ENCODE measurements at places on chromosomes 5 and 9.
A peak's percentile ranks its signal among the peaks of the same experiment; 100 is the strongest.

- DNase-seq = no peak
These were observed 84.8 kb downstream of the CAMK4 start for GRCh38 chr5:111308951-111309350.

DNA sequence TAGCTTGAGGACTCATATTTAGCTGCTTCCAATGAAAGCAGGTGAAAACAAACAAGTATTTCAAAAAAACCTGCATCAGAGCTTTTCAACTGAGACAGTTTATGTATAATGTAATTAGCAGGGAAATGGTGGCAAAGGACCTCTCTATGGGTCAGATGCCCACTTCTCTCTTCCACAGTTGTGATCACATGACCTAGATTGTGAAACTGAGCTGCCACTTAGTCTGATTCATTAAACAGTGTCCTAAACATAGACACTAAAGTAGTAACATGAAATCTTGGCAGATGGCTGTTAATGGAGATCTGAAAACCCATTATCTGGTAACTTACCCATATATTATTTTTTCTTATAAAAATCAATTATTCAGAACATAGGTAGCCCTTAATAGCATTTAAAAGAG is 663.6 kb upstream of the RIOK2 start:
- DNase-seq = no peak

GRCh38 chr9:92147030-92147851 is 32.0 kb upstream of the SPTLC1 start:
- DNase-seq = peak; percentile 57

GRCh38 chr9:115671236-115671962 is 482.2 kb upstream of the PAPPA start:
- DNase-seq = no peak

DNA sequence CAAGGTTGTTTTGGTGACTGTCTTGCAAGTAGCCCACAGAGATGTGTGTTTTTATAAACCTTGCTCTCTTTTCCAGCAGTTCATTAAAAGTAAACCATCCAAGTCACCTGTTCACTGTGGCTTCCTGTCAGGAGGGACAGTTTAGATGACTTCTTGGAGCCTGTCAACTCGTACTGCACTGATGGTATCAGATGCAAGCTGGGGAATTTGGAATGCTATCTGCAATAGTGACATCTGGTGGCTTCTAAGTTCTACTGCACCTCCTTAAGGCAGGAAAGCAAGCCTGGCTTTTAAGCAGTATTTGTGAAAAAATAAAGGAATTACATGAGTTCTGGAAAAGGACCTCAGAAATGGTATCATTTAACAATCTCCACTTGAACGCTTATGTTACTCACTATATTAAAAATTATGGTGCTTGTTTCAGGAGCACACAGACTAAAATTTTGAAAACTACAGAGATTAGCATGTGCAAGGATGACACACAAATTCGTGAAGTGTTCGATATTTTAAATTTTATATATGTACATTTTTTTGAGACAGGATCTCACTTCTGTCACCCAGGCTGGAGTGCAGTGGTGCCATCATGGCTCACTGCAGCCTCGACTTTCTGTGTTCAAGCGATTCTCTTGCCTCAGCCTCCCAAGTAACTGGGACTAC is 164.0 kb downstream of the TTC39B start:
- peak; percentile 60 for DNase-seq

DNA sequence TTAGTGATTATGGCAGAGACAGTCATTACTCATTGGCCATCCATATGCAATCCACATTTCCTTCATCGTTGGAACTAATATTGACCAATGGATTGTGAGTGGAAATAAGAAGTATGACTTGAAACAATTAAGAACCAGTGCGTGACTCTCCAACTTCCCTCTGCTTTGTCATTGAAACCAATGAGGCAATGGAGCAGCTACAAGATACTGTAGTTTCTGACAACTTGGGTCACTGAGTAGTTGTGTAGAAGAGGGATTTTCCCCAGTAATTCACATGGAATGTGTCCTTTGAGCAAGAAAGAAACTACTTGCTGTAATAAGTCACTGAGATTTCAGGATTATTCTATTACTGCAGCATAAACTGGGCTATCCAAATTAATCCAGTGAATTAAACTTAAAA is 785.3 kb upstream of the RIOK2 start:
- DNase-seq = no peak

Data from GM13977 (cell line).